ENCODE measurements at places on chromosomes 16 and 17. TPM values are rescaled to one million over a fixed set of nuclear protein-coding genes. Genes with fewer than 3 reads are reported as not detected.

PRR11 gene
- 6.3 TPM for total RNA-seq

KRTAP4-4 gene
- total RNA-seq = not detected

ITGAX gene
- under 0.01 TPM for total RNA-seq

ARL5C gene
- not detected for total RNA-seq

KRTAP9-4 gene
- total RNA-seq = not detected

TMEM238L gene
- total RNA-seq = not detected

TCF25 gene
- 115 TPM for total RNA-seq

FBXW10 gene
- total RNA-seq = not detected

KRTAP9-8 gene
- total RNA-seq = not detected

TRIM37 gene
- 33.3 TPM for total RNA-seq

TLK2 gene
- total RNA-seq = 29.4 TPM

DPEP2 gene
- total RNA-seq = 8.9 TPM

NEUROD2 gene
- total RNA-seq = not detected

GNGT2 gene
- 1.5 TPM for total RNA-seq

MARF1 gene
- 14.3 TPM for total RNA-seq

SMTNL2 gene
- total RNA-seq = not detected

SDR42E2 gene
- total RNA-seq = 0.22 TPM

TMEM106A gene
- 0.99 TPM for total RNA-seq

HOXB7 gene
- total RNA-seq = under 0.01 TPM

PRSS21 gene
- 0.40 TPM for total RNA-seq

CRYM gene
- not detected for total RNA-seq

NSRP1 gene
- total RNA-seq = 12.5 TPM

GRB7 gene
- 0.22 TPM for total RNA-seq

P2RX1 gene
- total RNA-seq = not detected

KCNJ18 gene
- not detected for total RNA-seq

LLGL2 gene
- 14.7 TPM for total RNA-seq

TEKT1 gene
- total RNA-seq = not detected

KRT25 gene
- total RNA-seq = not detected

CMTM1 gene
- 1.8 TPM for total RNA-seq

OTOP3 gene
- total RNA-seq = not detected

CIITA gene
- total RNA-seq = not detected

NPTX1 gene
- total RNA-seq = under 0.01 TPM

NLRC3 gene
- total RNA-seq = 2.6 TPM

USH1G gene
- total RNA-seq = not detected

CCL8 gene
- not detected for total RNA-seq

CYBA gene
- 287 TPM for total RNA-seq

UTS2R gene
- not detected for total RNA-seq

PGP gene
- total RNA-seq = 10.0 TPM

MIF4GD gene
- 7.4 TPM for total RNA-seq

HSD3B7 gene
- 13.3 TPM for total RNA-seq
